BJ (cell line): ENCODE measurements at places on chromosomes 16 and 17. TPM values are rescaled to one million over a fixed set of nuclear protein-coding genes. Genes with fewer than 3 reads are reported as not detected.

UBALD2 gene
- 35.0 and 50.7 TPM in 2 replicates for polyA plus RNA-seq

NPB gene
- polyA plus RNA-seq = 0.21 and 0.38 TPM in 2 replicates

GRCh38 chr16:68834550-68834949, 8.8 kb upstream of the TANGO6 start:
- no peak for DNase-seq

ZFP3 gene
- 2.0 and 3.7 TPM in 2 replicates for polyA plus RNA-seq

DNA sequence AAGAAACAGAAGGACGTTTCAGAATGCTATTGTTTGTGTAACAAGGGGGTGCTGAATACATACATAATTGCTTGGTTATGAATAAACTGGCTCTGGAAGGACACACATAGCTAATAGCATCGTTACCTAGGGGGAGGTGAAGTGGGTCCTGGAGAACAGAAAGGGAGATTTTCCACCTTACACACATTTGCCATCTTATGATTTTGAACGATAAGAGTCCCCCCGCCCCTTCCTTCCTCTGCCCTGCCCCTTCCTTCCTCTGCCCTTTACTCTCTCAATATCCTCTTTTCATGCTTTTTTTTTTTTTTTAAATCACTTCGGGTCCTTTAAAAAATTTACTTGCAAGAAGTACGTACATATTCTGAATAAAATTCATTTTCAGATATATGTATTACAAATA, 902 bp upstream of the DHRS7B start:
- DNase-seq = no peak

VPS9D1 gene
- polyA plus RNA-seq = 8.3 and 15.6 TPM in 2 replicates

DNA sequence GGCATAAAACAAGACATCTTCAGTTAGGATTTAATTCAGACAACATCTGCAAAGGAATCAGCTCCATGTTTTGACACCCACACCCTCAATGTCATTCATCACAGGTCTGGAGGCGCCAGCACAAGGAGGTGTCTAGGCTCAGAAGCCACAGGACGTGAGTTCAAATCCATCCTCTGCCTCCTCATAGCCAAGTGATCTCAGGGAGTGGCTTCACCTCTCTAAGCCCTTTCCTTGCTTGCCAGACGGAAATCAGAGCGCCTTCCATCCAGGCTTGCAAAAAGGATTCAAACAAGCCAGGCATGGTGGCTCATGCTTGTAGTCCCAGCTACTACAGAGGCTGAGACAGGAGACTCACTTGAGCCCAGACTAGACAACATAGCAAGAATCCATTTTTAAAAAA, 84.6 kb downstream of the GSG1L start:
- no peak for DNase-seq

LRRC37A3 gene
- polyA plus RNA-seq = 3.4 and 4.0 TPM in 2 replicates

GRCh38 chr16:1491327-1491726, 1.8 kb upstream of the TELO2 start:
- DNase-seq = no peak

GRCh38 chr16:81123092-81123852, 27.1 kb upstream of the GCSH start:
- DNase-seq = no peak
